ENCODE measurements at places on chromosomes 6 and 20.

GRCh38 chr6:51934098-51934497 is 153.3 kb downstream of the PKHD1 start:
- ATAC-seq: no peak

DNA sequence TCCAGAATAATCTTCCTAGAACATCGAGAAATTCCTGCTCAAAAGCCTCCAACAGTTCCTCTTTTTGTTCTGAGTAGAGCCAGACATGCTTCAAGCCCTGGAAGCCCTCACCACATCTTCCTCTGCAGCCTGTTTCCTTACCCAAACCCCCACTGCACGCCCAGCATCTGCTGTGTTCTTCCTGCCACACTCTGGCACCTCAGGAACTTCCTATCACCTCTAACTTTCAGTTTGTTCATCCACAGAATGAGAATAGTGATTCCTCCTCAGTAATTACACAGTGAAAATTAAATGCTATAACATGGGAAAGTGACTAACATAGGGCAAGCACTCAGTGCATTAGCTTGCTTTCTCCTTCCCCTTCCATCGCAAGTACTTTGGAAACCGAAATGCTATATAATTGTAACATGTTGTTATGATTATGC is 26.3 kb downstream of the C6orf89 start:
- ATAC-seq: no peak

GRCh38 chr6:124917769-124918168 is 44.5 kb upstream of the RNF217 start:
- ATAC-seq: no peak

- ATAC-seq: no peak
Observed at GRCh38 chr6:80566361-80566760, 459.9 kb downstream of the BCKDHB start.

GRCh38 chr6:20213271-20213798 is 1.1 kb upstream of the MBOAT1 start:
- ATAC-seq: no peak

DNA sequence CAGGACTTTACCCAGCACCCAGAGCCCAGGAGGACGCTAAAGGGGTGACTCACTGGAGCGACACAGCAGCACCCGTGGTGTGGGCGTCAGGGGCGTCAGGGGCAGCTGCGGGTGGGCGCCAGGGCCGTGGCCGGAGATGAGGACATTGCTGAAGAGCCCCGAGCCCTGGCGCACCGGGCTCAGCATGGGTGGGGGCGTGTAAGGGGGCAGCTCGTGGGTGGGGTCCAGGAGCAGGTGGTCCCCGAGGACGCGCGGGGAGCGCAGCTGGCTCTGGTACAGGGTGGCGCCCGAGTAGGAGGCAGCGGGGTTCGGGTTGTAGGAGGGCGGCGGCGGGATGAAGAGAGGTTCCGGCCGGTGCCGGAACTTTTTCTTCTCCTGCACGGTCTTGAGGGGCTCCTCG is 41.6 kb upstream of the MRPS10 start:
- no peak for ATAC-seq

GRCh38 chr6:107488875-107489635 is 862 bp upstream of the SOBP start:
- peak; percentile 22 for ATAC-seq

GRCh38 chr20:10978713-10979112 is 304.9 kb upstream of the JAG1 start:
- ATAC-seq: no peak

Measured in gastroesophageal sphincter (tissue), 4 donors.